ENCODE measurements at places on chromosomes 6 and 20.

DNA sequence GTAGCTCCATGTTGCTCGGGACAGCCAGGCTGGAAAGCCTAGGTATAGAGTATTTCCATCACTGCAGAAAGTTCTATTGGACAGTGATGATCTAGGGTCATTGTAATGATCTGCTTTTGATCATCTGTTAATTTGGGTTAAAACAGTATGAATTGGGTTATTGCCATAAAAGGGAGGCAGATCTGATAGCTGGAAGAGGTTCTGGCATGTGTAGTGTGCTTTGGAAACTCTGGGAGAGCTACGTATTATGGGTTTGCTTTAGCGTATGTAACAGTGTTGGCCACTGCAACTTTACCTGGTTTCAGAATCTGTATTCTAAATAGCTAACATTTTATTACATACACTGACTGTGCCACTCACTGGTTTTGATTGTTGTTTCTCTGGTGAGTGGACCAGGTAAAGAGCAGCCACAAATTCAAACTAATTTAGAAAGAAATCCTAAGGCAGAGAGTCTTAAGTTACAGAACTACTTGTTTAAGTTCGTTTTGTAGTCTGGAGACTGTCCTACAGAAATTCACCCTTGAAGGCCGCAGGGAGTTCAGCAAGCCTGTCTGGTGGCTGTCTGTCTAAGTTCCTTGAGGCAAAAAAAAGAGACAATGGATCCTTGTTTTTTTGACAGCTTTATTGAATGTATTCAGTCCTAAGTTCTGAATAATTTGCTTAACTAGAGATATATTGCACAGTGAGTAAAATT is 300.3 kb downstream of the PRL start:
- no peak overlapping the region for H3K27ac ChIP-seq
- H3K27me3 ChIP-seq = no peaks in the 10 kb centered on the region
- no peak overlapping the region for H3K4me3 ChIP-seq
- H3K36me3 ChIP-seq = no peaks in the 10 kb centered on the region
- peaks cover 2% of the 10 kb centered on the region for H3K4me1 ChIP-seq
- DNase-seq = no peak

DNA sequence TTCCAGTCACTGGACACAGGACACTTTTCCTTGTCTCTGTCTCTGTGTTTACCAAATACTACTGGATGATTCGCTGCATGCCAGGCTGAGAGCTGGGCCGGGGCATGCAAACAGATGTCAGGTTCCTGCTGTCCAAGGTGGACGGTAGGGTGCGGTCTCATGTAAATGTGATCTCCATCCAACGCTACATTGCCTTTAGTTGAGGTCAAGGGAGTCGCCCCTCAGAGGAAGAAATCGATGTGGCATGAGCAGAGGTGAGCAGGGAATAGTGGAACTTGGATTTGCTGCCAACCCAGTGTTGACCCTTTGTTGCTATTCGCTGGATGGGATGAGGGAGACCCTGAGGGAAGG is 9.8 kb upstream of the TOX2 start:
- no peak for DNase-seq
- H3K27me3 ChIP-seq = no peaks in the 10 kb centered on the region
- no peaks in the 10 kb centered on the region for H3K36me3 ChIP-seq
- no peaks in the 10 kb centered on the region for H3K4me1 ChIP-seq
- H3K27ac ChIP-seq = no peak overlapping the region
- no peak overlapping the region for H3K4me3 ChIP-seq

DNA sequence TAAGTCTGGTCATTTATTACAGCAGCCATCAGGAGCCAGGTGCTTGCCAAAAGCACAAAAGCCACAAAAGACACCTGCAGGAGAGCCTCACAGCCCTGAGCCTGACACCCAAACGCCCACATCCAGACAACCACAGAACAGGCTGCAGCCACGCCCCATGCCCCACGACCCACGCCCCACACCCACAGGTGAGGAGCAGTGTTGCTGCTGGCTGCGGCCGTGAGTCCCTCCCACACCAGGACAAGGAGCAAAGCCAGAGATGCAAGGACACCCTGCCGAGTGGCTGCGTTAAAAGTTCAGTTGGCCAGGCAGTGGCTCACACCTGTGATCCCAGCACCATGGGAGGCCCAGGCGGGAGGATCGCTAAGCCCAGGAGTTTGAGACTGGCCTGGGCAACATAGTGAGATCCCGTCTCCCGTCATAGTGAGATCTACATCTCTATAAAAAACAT is 43.0 kb downstream of the SLC2A4RG start:
- H3K4me1 ChIP-seq = peaks cover 7% of the 10 kb centered on the region
- H3K27ac ChIP-seq = no peak overlapping the region
- peaks cover 2% of the 10 kb centered on the region for H3K27me3 ChIP-seq
- DNase-seq = no peak
- no peaks in the 10 kb centered on the region for H3K36me3 ChIP-seq
- H3K4me3 ChIP-seq = no peak overlapping the region

DNA sequence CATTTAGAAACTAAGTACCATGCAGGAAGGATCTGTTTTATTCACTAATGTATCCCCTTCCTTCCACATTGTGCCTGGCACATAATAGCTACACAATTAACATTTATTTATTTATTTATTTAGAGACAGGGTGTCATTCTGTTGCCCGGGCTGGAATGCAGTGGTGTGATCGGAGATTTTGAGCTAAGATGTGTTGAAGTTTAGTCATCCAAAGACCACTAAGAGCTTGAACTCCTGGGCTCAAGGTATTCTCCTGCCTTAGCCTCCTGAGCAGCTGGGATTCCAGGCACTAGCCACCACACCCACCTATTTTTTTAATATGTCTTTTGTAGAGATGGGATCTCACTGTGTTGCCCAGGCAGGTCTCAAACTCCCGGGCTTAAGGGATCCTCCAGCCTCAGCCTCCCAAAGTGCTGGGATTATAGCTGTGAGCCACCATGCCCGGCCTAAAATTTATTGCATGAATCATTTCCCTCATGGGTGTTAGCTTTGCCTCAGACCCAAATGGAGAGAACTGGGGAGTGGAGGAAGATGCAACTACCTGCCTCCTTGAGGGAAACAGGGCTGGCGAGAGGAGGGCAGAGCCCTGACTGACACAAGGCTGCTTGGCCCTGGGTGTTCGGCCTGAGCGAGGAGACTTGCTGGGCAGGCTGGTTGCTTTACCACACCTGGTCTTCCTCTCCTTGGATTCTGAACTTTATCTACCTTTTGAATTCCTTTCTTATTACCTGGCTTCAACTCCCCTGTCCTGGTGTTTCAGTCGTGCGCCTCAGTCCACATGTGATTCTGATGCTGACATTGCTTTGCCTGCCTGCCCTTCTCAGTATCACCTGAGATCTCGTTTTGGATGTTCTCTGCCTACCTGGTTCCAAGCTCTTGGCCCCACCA is 1.7 kb upstream of the DYNLT1 start:
- peaks cover 9% of the 10 kb centered on the region for H3K4me1 ChIP-seq
- no peaks in the 10 kb centered on the region for H3K36me3 ChIP-seq
- no peak overlapping the region for H3K27ac ChIP-seq
- DNase-seq = no peak
- no peaks in the 10 kb centered on the region for H3K27me3 ChIP-seq
- no peak overlapping the region for H3K4me3 ChIP-seq

GRCh38 chr20:17616480-17617211 is 46.8 kb downstream of the DSTN start:
- peaks cover 84% of the 10 kb centered on the region for H3K36me3 ChIP-seq
- DNase-seq = no peak
- H3K4me3 ChIP-seq = no peak overlapping the region
- H3K4me1 ChIP-seq = peaks cover 51% of the 10 kb centered on the region

DNA sequence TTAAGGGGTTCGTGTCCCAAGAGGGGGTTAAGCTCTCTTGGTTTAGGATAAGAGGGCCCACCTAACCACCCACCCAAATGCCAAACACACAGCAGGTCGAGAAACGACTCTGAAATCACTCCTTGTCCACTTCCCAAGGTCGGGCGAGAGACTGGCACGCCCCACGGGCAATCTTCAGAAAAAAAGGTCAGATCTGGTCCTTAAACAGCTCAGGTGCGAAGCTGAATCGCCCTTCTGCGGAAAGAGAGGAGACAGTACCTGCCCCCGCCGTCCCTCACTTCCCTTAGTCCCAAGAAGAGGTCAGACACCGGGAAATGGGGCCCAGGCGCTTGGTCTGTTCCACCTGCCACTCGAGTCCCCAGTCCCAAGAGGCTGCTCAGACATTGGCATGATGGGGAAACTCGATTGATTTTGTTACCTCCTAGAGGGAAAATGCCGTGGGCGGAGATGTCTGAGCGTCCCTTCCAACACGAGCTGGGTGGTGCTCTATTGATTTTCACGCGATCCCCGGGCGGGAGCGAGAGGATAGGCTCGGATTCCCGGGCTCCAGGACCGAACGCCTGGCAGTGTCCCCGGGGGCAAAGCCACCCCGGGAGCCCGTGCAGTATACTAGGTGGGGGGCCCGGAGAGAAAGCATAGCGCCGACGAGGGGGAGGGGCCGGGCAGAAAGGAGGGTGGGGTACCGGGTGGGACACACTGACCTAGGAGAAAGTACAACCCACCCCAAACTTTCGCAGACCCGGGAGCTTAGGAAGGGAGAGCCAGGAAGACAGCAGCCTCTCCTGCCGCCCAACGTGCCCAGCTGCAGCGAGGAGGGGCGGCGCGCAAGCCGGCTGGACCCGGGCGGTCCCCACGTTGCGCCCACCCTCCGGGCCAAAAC is 1.1 kb upstream of the SAMD5 start:
- H3K4me1 ChIP-seq = peaks cover 17% of the 10 kb centered on the region
- peak; percentile 45 for DNase-seq
- no peak overlapping the region for H3K27ac ChIP-seq
- no peaks in the 10 kb centered on the region for H3K27me3 ChIP-seq

- peaks cover 7% of the 10 kb centered on the region for H3K4me1 ChIP-seq
- DNase-seq = no peak
- no peaks in the 10 kb centered on the region for H3K27me3 ChIP-seq
- no peak overlapping the region for H3K27ac ChIP-seq
Measured at GRCh38 chr6:53175027-53175426, 26.4 kb upstream of the GCM1 start.

- peak; percentile 94 for DNase-seq
- H3K27ac ChIP-seq = peak overlapping the region; percentile 18
- H3K36me3 ChIP-seq = peaks cover 3% of the 10 kb centered on the region
- H3K27me3 ChIP-seq = no peaks in the 10 kb centered on the region
- H3K4me3 ChIP-seq = no peak overlapping the region
- H3K4me1 ChIP-seq = peaks cover 16% of the 10 kb centered on the region
Measured at GRCh38 chr6:42197555-42198362, 3.0 kb upstream of the GUCA1B start.

GRCh38 chr20:45365444-45365970 is 2.6 kb downstream of the SYS1 start:
- peaks cover 4% of the 10 kb centered on the region for H3K4me1 ChIP-seq
- no peak overlapping the region for H3K27ac ChIP-seq
- no peaks in the 10 kb centered on the region for H3K27me3 ChIP-seq
- H3K36me3 ChIP-seq = peaks cover 27% of the 10 kb centered on the region
- no peak for DNase-seq

GRCh38 chr20:49657118-49657901 is 56.4 kb downstream of the B4GALT5 start:
- peak overlapping the region; percentile 20 for H3K4me3 ChIP-seq
- DNase-seq = no peak
- peaks cover 26% of the 10 kb centered on the region for H3K36me3 ChIP-seq
- H3K4me1 ChIP-seq = peaks cover 15% of the 10 kb centered on the region

- H3K36me3 ChIP-seq = no peaks in the 10 kb centered on the region
- no peak overlapping the region for H3K27ac ChIP-seq
- H3K27me3 ChIP-seq = no peaks in the 10 kb centered on the region
Measured at GRCh38 chr6:155196911-155197310, 66.9 kb upstream of the CLDN20 start.

- no peak overlapping the region for H3K4me3 ChIP-seq
- H3K4me1 ChIP-seq = peaks cover 2% of the 10 kb centered on the region
- no peaks in the 10 kb centered on the region for H3K27me3 ChIP-seq
Measured at GRCh38 chr20:18728165-18728869, 85.3 kb upstream of the SCP2D1 start.

GRCh38 chr6:131914967-131915751 is 36.0 kb downstream of the CCN2 start:
- no peaks in the 10 kb centered on the region for H3K27me3 ChIP-seq
- no peaks in the 10 kb centered on the region for H3K36me3 ChIP-seq
- H3K27ac ChIP-seq = no peak overlapping the region
- H3K4me1 ChIP-seq = peaks cover 3% of the 10 kb centered on the region
- peak; percentile 76 for DNase-seq
- no peak overlapping the region for H3K4me3 ChIP-seq

DNA sequence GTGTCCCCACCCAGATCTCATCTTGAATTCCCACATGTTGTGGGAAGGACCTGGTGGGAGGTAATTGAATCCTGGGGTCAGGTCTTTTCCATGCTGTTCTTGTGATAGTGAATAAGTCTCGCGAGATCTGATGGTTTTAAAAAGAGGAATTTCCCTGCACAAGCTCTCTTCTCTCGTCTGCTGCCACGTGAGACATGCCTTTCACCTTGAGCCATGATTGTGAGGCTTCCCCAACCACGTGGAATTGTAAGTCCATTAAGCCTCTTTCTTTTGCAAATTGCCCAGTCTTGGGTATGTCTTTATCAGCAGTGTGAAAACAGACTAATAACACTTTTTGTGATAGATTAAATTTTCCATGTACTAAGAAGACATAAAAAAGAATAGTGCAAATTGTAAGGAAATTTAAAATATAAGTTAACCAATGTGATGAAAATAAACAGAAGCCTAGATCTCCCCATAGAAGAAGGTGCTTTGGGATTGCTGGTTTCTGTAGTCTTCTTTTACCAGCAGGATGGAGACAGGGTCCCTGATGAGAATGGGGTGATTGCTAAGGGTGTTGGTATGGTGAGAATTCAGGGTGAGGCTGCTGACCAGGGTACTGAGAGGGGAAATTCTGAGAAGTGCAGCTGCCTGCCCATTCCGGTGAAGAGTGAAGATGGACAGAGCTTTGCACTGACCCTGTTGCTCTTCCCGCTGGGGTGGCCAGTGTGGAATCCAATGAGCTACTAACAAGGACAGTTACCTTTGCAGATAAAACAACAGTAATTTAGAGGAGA is 50.7 kb downstream of the BMP2 start:
- no peaks in the 10 kb centered on the region for H3K4me1 ChIP-seq
- H3K27me3 ChIP-seq = peaks cover 17% of the 10 kb centered on the region
- H3K36me3 ChIP-seq = no peaks in the 10 kb centered on the region
